ENCODE measurements at places on chromosomes 7 and 10.

- no peak for DNase-seq
Observed at GRCh38 chr7:24510759-24511158, 62.5 kb upstream of the PALS2 start.

DNA sequence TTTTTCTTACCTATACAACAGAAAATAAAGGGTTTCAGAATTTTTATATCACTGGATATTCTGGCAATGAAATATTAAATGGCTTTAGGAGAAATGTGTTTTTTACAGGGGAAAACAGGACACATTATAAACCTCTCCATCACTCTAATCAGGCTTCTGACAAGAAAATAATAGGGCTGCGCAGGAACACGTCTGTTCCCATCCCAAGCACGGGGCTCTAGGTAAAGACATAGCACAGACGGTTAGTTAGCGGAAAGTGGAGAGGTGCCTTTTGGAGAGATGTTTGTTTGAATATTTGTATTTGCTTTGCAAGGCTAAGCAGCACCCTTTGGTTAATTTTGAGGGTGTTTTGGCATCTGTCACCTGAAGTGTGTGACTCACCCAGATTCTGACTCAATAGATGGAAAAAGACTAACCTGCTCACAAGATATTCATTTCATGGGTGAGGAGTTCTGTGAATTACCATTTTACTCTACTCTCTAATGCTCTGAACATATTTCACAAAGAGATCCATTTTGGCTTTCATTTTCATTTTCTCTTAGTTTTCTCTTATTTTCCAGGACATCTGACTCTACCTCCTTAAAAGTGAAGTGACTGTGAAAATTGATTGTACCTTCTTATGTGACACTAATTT, 174.5 kb upstream of the AKR1E2 start:
- no peak for DNase-seq

DNA sequence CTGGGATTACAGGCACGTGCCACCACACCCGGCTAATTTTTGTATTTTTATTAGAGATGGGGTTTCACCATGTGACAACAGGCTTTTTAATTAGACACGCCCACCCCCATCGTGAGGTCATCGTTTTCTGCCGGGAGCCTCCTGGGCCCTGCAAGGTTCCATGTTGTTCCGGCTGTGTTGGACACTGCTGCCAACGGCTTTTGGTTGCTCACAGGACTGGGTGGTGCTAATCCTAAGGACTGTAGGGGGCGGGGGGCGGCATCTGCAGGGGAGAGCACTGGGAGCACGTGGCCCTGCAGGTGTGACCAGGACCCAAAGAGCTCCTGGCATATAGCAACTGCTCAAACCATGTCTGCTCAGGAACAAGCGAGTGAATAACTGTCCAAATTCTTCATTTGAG, 29.5 kb upstream of the INSIG1 start:
- DNase-seq = no peak

DNA sequence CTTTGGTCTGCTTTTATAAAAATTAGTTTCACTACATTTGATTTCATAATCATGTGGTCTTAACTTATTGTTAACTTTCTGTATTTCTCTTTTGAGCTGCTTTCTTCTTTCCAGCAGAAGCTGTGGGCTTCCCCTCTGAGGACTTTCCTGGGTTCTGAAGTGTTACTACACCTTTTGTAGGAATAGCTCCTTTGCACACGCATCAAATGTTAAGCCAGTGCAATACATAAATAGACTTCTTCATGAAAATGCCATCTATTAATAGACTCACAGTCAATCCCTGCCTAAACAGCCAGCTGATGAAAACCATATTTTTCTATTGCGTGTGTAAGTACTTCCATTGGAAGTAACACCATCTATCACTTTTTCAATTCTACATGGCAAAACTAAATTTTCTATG, 1.5 kb downstream of the ABCB4 start:
- peak; percentile 8 for DNase-seq

- DNase-seq = no peak
Observed at GRCh38 chr10:14552015-14552414, 221.3 kb upstream of the FRMD4A start.

DNA sequence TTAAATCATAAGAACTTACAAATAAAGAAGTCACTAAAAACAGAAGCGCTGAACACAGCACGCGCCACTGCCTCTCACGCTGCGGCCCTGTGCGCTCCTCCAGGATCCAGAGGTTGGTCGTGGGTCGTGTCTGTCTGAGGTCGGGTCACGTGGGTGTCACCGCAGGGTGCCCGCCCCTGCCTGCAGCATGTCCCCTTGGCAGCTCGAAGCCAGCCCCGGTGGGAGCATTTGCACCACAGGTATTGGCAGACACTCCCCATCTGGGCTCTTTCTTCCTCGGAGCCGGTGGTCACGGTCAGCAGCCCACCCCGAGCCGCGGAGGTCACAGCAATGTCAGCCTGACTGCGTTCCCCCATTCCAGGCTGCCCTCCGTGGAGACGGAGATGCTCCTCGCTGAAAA, 88.6 kb downstream of the PDGFA start:
- no peak for DNase-seq

- DNase-seq = peak; percentile 46
Observed at GRCh38 chr10:127175357-127176110, 20.9 kb downstream of the INSYN2A start.

DNA sequence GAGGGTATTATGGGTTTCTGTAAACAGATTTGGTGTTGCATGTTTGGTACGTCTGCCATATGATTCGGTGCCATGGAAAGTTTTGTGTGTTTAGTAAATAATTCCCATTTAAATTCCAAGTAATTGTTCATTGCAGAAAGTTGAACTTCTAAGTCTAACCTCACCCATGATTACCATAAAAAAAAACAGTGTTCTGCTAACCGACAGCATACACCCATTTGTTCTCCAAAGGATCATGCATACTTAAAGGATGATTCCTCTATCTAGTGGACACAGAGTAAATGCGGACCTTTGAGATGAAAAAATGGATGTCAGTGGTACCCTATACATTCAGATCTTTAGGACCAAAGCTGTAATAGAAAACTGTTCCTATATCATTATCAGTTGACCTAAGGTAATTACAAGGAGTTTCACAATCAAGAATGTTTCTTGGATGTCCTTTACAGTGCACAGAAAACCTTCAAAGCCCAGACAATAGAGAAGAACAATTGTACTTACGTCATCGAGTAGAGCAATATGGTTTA, 209.9 kb downstream of the CRPPA start:
- DNase-seq = no peak

- no peak for DNase-seq
Observed at GRCh38 chr7:36865019-36865418, 140.7 kb upstream of the AOAH start.

- DNase-seq = no peak
Observed at GRCh38 chr10:89355394-89355931, 22.4 kb upstream of the IFIT1B start.

DNA sequence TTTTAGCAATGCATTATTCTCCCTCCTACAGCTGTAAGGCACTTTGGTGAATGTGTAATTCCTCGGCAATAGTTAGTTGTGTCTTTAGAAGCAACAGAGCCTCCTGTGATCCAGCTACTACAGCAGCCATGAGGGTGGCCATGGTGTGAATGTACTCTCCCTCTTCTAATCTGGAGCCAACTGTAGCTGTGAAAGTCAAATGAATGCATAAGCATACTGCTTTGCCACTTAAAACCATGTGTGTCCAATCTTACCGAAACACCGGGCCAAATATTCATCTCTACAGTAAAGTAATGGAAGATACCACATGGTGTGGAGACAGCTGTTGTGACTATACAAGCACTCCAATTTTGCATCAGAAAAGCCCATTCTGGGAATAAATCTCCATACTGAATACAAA, 195.0 kb downstream of the DNAJC1 start:
- no peak for DNase-seq

DNA sequence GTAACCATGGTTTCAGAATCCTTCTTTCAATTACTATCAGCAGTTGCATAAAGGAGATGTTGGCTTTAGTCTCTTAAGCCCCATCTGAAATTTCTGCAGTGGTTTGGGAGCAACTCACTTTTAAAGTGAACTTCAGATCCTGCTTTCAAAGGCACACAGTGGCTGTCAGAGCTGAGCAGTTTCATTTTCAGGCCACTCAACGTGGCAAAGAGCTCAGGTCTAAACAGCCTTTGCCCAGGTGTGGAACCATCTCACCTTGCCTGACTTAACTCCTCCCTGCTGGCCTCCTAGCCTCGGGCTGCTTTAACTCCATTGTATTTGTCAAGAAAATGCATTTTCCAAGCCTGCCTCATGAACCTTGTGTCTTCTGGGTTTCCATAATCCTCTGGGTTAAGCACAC, 197.5 kb upstream of the KMT2E start:
- no peak for DNase-seq

DNA sequence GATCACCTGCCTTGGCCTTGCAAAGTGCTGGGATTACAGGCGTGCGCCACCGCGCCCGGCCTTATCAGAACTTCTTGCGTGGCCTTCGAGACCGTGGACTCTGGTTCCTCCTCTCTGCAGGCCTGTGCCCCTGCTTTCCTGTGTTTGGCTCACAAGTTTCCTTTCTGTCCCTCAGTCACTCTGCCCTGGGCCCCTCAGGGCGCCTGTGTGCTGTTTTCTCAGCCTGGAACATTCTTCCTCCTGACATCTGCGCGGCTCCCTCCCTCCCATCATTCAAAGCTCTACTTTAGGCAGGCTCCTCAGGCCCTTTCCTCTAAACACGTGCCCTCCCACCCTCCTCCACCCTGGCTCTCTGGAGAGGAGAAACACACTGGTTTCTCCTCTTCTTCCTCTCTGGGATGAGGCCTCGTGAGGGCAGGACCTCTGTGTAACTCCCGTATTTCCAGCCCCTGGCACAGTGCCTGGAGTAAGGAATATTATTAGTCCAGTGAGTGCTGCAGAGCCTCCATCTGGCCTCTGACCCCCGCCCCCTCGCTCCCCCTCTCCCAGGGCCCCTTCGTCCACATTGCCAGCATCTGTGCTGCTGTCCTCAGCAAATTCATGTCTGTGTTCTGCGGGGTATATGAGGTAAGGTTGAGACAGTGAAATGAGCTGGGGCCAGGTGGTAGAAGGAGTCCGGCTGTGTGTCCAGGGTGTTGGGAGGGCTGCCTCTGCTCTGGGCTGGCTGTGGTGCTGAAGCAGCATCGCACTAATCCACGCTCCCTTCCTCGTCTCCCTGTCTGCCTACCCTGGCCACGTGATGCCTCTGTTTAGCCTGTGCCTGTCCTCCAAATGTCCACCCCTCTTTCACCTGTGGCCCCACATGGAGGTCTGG, 7.1 kb downstream of the CLCN1 start:
- DNase-seq = no peak

GRCh38 chr7:27170426-27171324, 3.4 kb downstream of the HOXA10 start:
- no peak for DNase-seq

DNA sequence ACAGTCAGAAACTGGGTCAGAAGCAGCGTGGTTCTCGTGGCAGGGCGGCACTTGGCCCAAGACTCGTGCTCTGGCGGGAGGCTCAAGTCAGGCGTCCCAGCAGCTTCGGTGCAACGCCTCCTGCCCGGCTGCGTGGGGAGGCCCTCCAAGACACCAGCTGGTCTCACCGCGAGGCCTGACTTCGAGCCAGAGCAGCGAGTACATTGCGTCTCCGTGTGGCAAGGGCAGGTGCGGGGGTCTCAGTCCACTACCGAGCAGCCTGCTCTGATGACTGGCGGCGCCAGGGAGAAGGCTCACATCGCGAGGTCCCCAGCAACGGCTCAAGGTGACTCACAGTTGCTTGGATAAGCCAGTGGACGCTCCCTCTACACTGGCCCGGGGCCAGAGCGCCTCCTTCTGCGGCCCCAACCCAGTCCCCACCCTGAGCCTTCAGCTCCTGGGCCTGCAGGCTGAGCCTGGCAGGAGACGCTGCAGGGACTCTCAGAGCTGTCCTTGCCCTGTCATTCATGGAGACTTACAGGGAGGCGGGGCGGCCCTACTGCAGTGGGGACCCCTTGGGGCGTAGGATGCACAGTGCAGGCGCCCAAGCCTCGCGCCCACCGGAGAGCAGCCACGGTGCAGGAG, 41.9 kb upstream of the PRKAR1B start:
- peak; percentile 38 for DNase-seq

DNA sequence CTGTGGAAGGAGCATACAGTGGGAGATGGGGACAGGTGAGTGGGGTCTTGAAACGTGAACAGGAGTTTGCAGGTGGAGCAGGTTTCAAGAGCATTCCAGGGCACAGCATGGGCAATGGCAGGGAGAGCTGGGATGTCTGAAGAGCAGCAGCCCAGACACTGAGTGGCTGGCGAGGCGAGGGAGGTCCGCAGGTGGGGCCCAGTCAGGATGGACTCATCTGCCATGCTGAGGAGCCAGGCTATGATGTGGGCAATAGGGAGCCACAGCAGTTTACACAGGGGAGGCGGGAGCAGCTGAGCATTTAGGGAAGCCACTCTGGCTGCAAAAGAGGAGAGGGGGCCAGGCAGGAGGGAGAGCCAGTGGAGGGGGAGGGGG, 138.7 kb downstream of the FAM53B start:
- DNase-seq = no peak

DNA sequence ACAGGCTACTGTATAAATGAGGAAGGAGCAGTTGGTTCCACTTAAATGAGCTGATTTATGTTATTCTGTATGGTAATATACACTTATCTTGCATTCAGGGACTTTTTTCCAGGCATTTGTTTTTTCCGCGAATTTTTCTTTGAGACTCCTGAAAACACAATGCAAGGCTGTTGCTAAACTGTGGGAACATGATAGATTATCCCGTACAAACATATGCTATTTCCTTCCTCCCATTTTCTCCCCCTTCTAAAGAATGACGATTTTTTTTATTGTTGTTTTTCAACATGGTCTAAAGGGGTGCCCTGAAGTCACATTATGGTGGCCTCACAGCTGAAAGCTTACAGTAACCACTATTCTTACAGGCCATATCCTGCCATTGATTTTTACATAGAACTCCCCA, 523.9 kb upstream of the NRP1 start:
- DNase-seq = no peak

- no peak for DNase-seq
Observed at GRCh38 chr7:32179567-32179966, 109.4 kb upstream of the PDE1C start.

- no peak for DNase-seq
Observed at GRCh38 chr7:2657920-2658671, 26.3 kb downstream of the TTYH3 start.

DNA sequence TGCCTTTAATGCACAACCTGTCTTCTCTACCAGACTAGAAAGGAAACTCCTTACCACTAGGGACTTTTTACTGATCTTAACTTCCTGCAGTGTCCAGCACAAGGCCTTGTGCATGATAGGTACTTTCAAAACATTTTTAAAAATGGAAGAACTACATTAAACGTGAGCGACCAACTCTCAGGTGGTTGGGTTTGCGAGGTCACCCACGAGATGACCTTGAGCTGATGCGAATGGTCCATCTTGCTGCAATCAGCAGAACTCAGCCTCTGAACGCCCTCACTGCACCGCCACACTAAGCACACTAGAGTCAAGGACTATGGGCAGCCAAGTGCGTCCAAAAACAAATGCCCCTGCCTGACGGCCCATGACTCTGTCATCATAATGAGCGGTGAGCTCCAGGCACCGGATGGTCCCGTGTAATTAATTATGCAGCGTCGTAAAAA, 34.9 kb upstream of the PTF1A start:
- DNase-seq = no peak

GRCh38 chr10:86259901-86260562, 106.6 kb downstream of the GRID1 start:
- DNase-seq = no peak

- DNase-seq = no peak
Observed at GRCh38 chr10:84588426-84588825, 260.0 kb downstream of the CCSER2 start.

GRCh38 chr10:78044179-78044578, 10.5 kb downstream of the RPS24 start:
- no peak for DNase-seq
